SK-N-SH treated with all-trans-retinoic acid at 6 μM for 48 hours (cell line): ENCODE measurements at places on chromosomes 13 and 19.

GRCh38 chr13:41935501-41935900, 25.4 kb downstream of the VWA8 start:
- ATAC-seq, result no peak

GRCh38 chr13:48112896-48113755, 18.2 kb upstream of the MED4 start:
- ATAC-seq, result no peak

DNA sequence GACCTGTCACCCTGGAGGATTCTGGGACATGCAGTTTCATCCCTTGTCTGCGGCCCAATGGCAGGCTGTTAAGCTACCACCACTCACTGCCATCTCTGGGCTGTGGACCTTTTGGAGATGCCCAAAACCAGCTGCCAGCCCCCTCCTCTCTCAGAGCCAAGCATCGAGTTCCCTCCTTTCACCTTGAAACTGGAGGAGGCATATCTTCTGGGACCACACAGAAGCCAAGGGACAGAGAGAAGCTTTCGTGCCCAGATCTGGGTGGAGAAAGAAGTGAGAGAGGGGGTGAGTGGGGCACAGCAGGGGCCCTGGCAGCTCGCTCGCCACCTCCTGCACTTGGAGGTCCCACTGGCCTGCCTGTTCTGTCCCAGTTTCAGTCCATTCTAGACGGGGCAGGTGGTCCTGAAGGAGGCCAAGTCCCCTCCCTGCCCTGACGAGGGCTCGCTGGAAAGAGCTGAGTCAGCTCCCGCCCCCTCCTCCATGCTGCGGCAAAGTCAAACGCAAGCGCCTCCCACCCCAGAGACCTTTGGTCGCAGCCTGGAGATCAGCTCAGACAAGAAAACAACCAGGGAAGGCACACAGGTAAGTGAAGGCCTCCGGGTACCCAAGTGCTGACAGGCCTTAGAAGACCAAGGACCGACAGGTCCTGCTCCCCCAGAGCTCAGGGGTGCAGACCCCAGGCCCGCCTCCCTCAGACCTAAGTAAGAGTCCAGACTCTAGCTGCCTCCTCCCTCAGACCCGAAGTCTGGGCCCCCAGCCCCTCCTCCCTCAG, 3.8 kb downstream of the BCAT2 start:
- peak; percentile 56; the same call in 2 of the 3 replicates for ATAC-seq

- ATAC-seq, result no peak
These were observed 12.3 kb downstream of the RBM26 start for GRCh38 chr13:79393564-79394249.

- peak; percentile 58; the same call in 2 of the 3 replicates for ATAC-seq
These were observed 16.8 kb downstream of the POLR1D start for GRCh38 chr13:27638521-27638920.

DNA sequence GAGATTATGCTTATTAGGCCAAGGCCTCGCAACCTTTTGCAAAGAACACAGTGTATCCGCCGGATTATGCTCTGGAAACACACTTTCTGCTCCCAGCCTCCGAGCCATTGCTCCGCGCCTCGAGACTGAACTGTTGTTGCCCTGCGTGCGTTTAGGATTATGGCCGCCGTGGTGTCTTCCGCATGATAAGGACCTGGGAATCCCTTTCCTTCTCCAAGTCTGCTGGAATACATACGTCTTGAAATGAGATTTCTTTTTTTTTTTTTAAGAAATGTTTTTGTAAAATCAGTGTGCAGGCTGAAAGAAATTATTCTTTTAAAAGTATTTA, 89.8 kb upstream of the SOX1 start:
- no peak for ATAC-seq

- ATAC-seq, result no peak
These were observed 13.9 kb downstream of the NFIX start for GRCh38 chr19:13008926-13009787.

- no peak for ATAC-seq
These were observed 90.7 kb downstream of the RGCC start for GRCh38 chr13:41548031-41548430.
